ENCODE measurements at places on chromosomes 13 and 19.

GRCh38 chr19:29383696-29384095, 142.1 kb upstream of the VSTM2B start:
- no peak for DNase-seq

- DNase-seq = peak; percentile 80
These were observed 228.5 kb downstream of the NDFIP2 start for GRCh38 chr13:79709471-79709870.

DNA sequence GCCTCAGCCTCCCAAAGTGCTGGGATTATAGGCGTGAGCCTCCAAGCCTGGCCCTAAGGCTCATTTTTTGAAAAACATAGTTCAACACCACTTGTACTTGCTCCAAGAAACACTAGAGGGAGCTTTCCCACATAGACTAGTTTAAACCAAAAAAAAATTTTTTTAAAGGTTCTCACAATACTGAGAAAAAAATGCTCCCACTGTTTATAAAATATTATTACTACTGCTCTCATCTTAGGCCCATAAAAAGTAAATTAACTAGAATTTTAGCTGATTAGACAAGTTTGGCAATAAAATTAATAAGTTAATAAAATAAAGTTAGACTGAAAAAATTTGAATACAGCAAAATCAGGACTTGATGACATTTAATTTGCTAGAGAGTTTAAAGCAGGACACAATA, 109.5 kb downstream of the TBC1D4 start:
- peak; percentile 57 for DNase-seq

DNA sequence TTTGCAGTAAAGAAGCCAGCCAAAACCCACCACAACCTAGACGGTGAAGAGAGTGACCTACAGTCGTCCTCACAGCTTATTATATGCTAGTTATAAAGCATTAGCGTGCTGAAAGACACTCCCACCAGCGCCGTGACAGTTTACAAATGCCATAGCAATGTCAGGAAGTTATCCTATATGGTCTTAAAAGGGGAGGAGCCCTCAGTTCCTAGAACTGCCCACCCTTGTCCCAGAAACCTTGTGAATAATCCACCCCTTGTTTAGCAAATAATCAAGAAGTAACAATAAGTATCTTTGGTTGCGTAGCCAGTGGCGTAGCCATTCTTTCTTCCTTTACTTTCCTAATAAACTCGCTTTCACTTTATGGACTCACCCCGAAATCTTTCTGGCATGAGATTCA, 227.9 kb upstream of the ARGLU1 start:
- DNase-seq = no peak

- DNase-seq = no peak
These were observed 22.2 kb downstream of the PPP2R1A start for GRCh38 chr19:52211926-52212571.

GRCh38 chr19:7480222-7480969, 8.4 kb downstream of the PEX11G start:
- no peak for DNase-seq

- no peak for DNase-seq
These were observed 7.3 kb downstream of the LYL1 start for GRCh38 chr19:13095393-13095784.

All from fibroblast of skin of abdomen (primary cell).